Kidney tubule cell (primary cell): ENCODE measurements at places on chromosomes 1 and 21.

DNA sequence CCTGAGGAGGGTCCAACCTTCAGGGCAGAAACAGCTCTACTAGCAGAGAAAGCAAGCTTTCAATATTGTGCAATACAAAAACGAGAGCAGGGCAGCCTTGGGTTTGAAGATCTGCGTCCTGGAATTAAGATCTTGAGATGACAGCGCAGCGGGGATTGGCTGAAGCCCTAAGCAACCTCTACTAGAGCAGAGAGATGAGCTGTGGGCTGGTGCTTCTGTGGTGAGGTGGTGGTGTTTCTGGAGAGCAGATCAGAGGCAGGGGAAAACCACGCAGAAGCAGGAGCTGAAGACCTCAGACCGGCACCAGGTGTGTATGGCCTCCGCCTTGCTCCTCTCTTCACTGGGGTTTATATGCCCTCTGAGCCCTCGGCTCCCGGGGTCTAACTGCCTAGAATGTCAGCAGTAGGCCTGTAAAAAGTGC is 12.5 kb downstream of the TRAF3IP3 start:
- no peak for DNase-seq

DNA sequence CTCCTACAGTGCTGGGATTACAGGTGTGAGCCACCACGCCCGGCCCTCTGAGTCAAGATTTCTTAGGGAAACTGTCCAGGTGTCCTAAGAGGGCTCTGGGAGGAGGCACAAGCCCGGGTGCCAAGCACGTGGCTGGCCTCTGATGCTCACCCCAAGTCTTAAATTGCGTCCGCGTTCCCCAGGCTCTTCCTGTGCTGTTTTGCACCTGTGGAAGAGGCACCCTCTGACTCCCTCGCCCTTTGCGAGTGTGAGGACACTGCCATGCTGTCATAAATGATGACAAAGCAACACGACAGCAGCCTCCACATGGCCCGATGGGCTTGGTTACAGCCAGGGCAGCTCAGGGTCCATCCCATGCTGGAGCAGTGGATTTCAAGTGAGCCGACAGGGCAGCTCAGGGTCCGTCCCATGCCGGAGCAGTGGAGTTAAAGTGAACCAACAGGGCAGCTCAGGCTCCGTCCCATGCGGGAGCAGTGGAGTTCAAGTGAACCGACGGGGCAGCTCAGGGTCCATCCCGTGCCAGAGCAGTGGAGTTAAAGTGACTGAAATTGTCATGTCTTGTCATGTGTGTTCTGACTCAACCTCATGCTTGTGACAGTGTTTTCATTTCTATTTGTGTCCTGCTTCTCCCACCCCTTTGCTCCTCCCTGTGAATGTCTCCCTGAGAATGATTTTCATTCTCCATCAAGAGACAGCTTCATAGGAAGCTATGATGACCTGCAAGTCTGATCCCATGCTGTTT is 33.9 kb downstream of the PCNT start:
- no peak for DNase-seq

DNA sequence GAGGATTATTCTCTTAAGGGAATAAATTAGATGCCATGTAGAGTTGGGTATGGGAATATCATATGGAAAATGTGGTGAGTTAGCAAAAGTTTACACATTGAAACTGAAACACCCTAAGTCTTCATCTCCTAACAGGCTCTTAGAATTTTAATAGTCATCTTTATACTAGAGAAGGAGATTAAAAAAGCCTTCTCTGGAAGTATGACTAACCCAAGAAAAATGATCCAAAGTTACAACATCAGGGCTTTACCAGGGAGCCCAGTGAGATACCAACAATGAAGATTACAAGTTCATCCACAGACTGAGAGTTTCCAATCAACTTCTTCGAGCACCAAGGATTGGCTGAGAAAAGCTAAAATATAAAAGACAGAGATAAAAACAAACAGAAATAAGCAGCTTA is 70.0 kb upstream of the KIAA0040 start:
- no peak for DNase-seq

GRCh38 chr1:237500566-237500965 is 390.2 kb downstream of the ZP4 start:
- no peak for DNase-seq

- DNase-seq, result peak; percentile 9
These were observed 29.1 kb downstream of the PRRX1 start for GRCh38 chr1:170692866-170693575.

GRCh38 chr1:64711266-64711665 is 33.6 kb upstream of the RAVER2 start:
- no peak for DNase-seq

- DNase-seq, result no peak
These were observed 192.1 kb upstream of the VAMP3 start for GRCh38 chr1:7579016-7579415.

DNA sequence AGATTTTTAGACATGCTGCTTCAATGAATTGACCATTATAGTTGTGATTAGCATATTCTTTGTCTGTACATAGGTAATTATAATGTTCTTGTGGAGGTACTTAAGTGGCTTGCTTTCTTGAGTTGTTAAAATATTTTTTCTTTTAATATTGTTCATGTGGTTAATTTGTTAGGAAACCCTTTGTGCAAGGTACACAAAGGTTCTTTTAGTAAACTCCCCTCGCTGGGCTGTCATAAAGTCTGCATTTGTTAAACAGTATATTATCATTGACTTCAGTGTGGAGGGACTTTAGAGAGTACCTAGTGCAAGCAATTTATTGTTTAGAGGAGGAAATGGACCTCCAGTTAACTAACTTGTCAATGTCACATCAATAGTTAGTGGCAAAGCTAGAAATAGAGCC is 52.5 kb downstream of the DISP1 start:
- no peak for DNase-seq

DNA sequence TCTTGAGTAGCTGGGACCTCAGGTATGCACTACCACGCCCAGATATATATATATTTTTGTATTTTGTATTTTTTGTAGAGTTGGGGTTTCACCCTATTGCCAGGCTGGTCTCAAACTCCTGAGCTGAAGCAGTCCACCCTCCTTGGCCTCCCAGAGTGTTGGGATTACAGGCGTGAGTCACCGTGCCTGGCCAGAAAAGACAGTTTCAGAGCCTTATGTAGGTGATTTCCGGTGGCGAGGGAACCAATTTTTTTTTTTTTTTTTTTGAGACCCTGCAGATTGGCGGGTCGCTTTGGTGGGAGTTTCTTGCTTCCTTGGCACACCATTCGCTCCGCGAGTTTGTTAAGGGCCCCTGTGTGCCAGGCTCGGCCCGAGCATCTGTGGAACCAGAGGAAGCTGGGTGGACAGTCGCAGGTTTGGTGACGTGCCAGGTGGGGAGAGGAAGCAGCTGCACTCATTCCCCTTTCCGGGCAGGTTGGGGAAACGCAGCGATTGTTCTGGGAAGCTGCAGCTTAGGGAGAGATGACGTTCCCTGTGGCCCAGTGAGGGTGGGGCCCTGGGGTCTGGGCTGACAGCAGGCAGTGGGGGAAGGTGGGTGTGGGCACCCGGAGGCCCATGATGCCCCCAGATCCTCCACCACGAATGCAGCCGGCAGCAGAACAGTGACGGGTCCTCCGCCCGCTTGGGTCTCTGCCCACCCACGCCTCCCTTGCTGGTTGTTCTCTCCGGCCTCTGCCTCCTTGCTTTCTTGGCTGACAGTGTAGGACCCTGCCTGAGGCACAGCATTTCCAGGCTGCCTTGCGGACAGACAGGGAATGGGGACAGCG is 25.1 kb downstream of the SPSB1 start:
- peak; percentile 28 for DNase-seq

- no peak for DNase-seq
These were observed 108.2 kb downstream of the CLEC20A start for GRCh38 chr1:178388418-178389145.

DNA sequence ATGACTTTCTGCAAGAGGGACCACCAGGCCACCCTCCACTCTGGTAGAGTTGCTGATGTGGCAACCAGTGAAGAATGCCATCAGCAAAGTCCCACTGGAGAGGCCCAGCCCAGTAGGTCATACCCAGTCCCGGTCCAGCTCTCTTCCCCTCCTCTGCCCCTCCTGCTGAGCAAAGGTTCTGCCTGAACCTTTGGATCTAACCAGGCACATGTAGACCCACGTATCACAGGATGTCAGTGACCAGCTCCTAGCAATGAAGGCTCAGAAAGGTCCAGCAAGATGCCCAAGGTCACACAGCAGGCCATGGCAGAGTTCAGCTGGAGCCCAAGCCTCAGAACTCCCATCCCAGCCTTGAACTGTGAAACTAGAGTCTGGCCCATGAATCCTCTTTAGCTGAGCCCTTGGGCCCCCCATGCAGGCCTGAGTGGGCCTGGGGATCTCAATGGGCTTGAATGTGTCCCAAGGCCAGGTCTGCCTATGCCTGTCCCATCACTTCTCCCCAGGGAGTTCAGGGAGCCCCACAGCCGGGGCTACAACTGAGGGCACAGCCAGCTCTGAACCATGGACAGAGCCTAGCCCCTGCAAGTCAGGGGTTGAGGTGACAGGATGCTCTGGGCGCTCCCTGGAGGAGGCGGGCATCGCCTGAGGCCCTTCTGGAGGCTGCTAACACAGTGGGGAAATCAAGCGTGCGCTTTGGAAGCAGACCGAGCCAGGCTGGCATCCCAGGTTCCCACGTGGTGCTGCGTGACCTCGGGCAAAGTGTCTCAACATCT is 21.4 kb upstream of the PADI1 start:
- DNase-seq, result no peak

GRCh38 chr1:202047977-202048376 is 37.6 kb downstream of the ELF3 start:
- no peak for DNase-seq

- no peak for DNase-seq
These were observed 4.5 kb downstream of the ATXN7L2 start for GRCh38 chr1:109488201-109488600.

DNA sequence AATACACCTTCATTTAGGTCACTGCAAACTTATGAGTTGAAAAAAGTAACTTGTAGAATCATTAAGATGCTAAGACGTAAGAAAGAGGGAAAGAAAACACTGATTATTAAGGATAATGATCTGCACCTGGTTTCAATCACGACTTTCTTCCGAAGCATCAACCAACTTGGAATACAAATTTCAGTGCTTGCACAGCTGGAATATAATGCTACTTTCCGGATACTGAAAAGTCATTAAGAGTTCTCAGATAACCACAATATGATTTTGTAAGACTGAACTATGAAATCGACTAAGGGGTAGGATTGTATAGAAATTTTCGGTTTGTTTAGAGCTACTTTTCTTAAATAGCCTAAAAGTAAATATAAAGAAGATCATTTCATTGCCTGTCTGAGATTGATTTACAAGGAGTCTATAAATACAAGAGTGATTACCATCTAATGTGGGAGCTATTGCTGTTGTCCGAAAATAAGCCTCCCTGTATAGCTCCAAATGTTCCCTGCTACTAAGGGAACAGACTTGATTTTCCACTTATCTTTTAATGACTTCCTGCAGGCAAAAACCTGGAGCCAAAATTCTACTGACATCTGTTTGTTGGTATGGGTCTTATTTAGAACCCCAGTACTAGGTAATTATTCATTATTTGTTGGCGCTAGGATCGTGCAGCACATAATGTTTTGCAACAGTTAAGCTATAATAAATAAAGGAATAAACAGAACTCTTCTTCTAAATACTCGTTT is 673.3 kb downstream of the KCNT2 start:
- no peak for DNase-seq

DNA sequence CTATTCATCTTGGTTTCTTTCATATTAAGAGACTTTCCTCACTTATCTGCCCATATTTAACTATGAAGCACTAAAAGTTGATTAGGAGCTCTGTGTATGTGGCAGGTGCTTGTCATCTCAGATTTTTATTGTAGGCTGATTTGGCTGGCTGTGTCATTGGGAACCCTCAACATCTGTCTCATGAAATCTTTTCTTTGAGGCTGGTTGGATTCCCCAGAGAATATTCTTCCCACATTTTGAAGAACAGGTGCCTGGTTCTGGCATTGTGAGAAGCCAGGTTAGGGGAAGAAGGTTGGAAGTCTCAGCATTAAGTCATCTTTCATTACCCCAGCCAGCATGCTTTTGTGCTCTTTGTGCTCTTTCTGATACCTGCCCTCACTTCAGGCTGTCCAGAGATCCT is 37.1 kb downstream of the EEIG2 start:
- no peak for DNase-seq

GRCh38 chr1:12439073-12439472 is 178.9 kb downstream of the DHRS3 start:
- DNase-seq, result no peak

- no peak for DNase-seq
These were observed 242.3 kb downstream of the SDCCAG8 start for GRCh38 chr1:243497939-243498681.

DNA sequence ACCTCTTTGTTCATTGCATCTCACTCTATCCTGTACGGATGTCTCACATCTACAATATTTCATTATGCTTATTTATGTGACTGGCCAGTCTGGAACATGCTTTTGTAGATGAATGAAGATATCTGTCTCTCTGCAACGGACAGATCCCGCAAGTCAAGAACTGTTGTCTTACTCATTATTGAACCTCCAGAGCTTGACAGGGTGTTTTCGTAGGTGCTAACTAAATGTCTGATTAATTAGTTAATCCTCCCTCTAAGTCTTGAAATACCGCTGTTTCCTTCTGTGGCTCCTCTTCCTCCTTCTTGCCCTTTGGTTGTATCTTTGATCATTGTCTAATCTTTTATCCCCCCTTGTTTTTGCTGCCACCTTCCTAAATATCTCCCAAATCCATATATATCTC is 3.2 kb upstream of the C1orf162 start:
- no peak for DNase-seq

GRCh38 chr1:8359617-8360481 is 41.9 kb downstream of the SLC45A1 start:
- no peak for DNase-seq

GRCh38 chr1:112868191-112868590 is 87.8 kb downstream of the SLC16A1 start:
- no peak for DNase-seq

GRCh38 chr1:80171631-80172030 is 1165.1 kb upstream of the ADGRL4 start:
- DNase-seq, result no peak

DNA sequence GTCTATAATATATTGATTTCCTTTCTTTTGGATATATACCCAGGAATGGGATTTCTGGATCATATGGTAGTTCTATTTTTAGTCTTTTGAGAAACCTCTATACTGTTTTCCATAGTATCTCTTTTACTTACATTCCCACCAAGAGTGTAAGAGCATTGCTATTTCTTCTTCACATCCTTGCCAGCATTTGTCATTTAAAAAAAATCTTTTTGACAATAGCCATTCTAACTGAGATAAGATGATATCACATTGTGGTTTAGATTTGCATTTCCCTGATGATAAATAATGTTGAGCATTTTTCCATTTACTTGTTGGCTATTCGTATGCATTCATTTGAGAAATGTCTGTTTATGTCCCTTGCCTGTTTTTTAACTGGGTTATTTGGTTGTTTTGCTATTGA is 467.4 kb downstream of the COL11A1 start:
- no peak for DNase-seq

GRCh38 chr1:63618011-63618410 is 24.8 kb downstream of the PGM1 start:
- no peak for DNase-seq

DNA sequence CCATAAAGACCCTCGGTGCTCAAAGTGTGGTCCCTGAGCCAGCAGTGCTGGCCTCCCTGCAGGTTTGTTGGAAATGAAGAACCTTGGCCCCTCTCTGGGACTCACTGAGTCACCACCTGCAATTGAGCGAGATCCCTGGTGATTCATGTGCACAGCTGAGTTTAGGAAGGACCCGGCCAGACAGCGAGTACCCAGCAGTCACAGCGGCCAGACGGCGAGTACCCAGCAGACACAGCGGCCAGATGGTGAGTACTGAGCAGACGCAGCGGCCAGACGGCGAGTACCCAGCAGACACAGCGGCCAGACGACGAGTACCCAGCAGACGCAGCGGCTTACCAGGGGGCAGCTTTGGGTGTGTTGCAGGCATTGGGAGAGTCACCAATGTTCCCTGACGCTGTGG is 123.8 kb downstream of the PRDM16 start:
- DNase-seq, result no peak

- DNase-seq, result no peak
These were observed 18.4 kb downstream of the RWDD3 start for GRCh38 chr1:95252422-95252821.
